ENCODE measurements at places on chromosomes 7 and 10.

- no peak for DNase-seq
These were observed 14.5 kb downstream of the CTTNBP2 start for GRCh38 chr7:117858712-117859111.

- DNase-seq, result no peak
These were observed 102.2 kb downstream of the JCAD start for GRCh38 chr10:29957236-29957635.

GRCh38 chr10:123663522-123663921 lies 2.6 kb upstream of the GPR26 start:
- DNase-seq, result no peak

DNA sequence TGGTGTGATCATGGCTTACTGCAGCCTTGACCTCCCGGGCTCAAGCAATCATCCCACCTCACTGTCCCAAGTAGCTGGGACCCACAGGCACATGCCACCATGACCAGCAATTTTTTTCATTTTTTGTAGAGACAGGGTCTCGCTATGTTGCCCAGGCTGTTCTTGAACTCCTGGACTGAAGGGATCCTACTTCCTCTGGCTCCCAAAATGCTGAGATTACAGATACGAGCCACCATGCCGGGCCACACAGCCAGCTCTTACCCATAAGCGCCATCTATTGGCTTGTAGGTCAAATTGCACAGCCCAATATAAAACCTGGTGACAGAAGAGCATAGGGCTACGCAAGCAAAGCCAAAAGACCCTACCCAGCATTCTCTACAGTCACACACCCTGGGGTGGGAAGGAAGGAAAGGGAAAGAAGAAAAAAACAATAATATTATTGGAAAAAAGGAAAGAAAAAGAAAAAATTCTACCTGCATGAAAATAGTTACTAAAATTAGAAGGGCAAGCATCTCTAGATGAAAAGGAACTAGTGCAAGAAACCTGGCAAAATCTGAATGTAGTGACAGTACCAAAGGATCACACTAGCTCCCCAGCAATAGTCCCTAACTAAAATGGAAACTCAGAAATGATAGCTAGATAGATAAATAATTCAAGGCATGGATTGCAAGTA lies 29.4 kb upstream of the AMPH start:
- DNase-seq, result peak; percentile 34

GRCh38 chr7:122802301-122802751 lies 83.9 kb downstream of the CADPS2 start:
- no peak for DNase-seq

DNA sequence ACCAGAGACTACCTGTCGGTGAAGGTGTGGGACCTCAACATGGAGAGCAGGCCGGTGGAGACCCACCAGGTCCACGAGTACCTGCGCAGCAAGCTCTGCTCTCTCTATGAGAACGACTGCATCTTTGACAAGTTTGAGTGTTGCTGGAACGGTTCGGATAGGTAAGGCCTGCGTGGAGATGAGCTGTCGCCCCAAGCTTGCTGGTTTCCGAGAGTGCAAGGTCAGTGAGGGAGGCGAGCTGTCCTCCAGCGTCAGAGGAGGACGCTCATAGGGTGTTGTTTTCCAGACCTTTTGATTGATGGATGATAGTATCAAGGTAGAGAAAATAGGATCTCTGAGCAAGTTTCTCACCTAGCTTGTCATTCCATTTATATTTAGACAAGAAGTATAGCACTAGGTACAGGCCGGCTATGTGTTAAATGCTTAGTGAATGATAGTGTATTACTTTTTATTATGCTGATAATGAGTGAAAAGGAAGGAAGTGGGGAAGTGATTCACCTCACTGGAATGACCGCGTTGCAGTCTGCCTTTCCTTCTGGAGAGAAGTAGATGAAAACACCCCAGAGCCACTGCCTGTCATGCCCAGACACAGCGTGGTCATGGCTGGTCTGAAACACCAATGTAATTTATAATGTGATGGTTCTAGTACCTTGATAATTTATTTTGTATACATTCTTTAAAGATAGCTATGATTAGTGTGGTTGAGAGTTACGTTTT lies 33.9 kb downstream of the BNIP3 start:
- DNase-seq, result no peak

GRCh38 chr7:156100086-156100485 lies 287.8 kb upstream of the SHH start:
- no peak for DNase-seq

DNA sequence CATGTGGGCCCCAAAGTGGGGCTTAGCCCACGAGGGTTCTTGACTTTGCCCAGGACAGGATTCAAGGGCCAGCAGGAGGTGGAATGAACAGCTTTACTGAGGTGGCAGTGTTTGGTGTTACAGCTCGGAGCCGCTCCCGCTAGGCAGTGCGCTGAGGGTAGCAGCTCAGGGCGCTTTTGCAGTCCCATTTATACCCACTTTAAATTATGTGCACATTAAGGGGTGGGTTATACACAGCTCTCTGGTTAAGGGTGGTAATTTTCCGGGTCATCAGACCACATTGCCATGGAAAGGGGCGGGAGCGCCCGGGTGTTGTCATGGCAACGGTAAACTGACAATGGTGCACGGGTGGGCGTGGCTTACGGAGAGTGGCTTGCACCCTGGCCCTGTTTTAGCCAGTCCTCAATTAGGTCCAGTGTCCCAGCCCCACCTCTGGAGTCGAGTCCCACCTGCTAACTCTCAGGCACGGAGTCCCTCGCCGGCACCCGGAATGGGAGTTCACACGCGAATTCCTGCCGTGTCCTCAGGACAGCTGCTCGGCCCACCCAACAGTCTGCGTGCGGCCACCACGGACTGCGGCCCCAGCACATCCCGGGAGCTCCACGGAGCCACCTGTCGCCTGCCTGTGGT lies 58.2 kb upstream of the PDGFA start:
- DNase-seq, result no peak

DNA sequence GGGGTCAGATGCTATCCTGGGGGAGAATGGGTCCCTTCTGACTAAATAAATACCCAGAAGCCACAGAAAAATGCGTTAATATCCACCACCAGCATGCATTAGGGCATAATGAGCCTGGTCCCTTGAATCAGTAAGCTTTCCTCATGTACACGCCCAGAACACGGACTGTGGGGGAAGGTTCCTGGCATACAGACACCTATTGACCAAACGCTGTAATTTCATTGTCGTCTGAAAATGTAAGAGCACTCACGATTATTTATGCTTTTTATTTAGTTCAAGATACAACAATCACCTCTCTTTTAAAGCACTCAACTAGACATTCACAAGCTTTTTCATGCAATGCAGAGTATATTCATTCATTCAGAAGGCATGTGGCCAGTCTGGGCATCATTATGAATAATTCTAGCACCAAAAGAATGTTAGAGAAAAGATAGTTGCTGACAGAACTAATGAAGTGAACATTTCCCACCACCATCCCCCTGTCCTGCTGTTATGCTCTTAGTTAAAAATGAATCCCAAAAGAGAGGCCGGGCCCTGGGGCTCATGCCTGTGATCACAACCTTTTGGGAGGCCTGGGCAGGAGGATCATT lies 101.0 kb downstream of the SVIL start:
- no peak for DNase-seq

DNA sequence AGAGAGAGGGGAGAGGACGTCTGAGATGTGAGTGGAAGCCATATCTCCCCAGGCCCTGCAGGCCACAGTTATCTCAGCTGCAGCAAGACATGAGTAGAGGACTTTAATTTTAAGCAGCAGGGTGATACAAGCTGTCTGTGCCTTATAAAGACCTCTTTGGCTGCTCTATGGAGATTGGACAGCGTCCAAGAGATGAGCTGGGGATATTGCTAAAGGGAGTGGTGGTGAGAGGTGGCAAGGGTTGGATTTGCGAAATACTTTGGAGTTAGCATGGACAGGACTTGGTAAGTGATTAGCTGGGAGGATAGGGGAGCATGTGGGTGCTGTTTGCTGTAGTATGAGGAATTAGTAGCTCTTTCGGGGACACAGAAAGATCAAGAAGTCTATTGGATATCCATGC lies 191.8 kb downstream of the CACNB2 start:
- DNase-seq, result no peak

- no peak for DNase-seq
These were observed 32.2 kb downstream of the AP5Z1 start for GRCh38 chr7:4807598-4808016.

DNA sequence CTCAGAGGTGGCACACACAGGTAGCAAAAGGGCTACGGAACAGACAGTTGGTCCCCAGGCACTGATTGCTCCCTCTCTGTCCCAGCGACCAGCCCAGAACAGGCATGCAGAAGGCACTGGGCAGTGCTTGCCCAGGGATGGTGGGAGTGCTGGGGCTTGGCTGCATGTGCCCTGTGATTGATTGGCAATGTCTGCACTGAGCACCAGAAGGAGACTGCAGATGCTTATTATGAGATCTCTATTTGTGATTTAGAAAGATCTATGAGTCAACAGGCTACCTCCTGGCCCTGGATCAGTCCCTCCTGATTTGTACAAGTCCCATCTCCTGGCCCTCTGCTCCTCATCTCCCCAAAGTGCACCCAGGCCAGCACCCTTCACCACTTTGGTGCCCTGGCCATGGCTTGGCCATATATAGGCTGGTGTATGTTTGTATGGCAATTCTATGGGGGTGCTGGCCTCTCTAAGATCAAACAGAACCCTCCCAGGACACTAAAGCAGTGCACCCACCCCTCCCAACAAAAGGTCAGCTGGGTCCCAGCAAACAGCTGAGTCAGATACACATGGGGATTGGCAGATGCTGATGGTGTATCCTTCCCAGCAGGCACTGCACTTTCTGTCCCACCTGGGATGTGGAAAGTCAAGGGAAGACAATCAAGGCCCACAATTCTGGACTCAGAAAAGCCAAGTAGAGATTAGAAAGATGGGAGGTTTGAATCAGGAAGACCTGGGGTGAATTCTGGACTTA lies 30.9 kb downstream of the CAMK2B start:
- no peak for DNase-seq

GRCh38 chr10:4652111-4653010 lies 173.6 kb upstream of the AKR1E2 start:
- DNase-seq, result no peak

DNA sequence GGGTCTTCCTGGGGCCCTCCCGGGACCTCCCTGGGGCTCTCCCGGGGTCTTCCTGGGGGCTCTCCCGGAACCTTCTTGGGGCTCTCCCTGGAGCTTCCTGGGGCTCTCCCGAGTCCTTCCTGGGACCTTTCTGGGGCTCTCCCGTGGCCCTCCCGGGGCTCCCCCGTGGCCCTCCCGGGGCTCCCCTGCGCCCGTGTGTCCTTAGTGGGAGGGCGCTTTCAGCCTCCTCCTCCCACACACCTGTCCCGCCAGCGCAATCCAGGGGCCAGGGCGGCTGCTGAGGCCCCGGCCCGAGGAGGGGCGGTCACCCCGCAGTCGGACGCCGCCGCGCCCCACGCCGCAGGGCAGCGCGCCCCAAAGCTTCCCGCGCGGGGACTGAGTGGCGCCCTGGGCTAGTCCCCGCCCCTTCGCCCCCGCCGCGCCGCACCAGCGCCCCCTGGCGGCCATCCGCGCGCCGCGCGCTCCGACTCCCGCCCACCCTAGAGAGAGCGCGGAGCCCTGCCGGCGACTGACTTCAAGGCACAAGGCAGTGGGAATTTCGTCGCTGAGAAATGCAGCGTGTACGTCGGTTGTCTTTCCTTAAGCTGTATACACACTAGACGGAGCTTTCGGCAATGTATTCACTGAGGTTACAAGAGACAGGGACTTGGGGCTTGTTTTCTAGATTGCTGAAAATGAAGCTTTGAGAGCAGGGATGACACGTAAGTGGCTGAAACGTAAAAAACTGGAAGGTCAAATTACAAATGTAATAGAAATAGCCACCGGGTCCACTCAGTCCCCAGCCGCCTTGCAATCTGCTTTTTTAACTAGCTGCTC lies 47.1 kb downstream of the INSIG1 start:
- peak; percentile 85 for DNase-seq

DNA sequence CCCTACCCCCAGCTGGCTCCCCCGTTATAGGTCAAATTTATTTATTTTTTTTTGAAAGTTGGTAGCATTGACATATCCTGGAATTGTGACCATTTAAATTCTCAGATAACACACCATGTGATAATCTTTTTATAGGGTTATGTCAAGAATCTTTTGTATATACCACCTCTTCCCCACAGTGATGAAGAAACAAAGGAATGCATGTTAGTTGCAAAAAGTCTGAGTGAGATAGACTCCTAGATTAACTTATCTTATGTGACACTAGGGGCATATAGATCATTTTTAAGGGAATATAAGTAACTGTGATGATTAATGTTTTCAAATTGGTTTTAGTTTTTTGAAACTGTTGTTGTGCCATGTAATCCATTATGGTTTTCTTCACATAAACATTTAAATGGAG lies 68.3 kb downstream of the MLLT10 start:
- DNase-seq, result no peak

DNA sequence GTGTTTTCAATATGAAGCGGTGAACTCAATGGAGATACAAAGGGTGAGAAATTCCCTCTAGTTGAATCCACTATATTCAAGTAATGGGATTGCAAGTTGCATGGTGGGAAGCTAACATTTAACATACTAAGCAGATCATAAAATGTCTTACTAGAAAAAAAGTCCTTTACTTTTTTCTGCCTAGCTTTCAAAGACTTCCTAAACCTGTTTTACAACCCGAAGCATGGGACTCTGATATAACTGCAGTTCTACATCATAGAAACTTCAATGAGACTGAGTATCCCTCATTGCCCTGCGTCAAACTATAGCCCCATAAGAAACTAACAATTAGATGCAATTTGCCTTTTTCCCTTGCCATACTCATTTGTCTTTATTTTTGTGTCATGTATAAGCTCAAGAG lies 179.9 kb downstream of the RTKN2 start:
- no peak for DNase-seq

DNA sequence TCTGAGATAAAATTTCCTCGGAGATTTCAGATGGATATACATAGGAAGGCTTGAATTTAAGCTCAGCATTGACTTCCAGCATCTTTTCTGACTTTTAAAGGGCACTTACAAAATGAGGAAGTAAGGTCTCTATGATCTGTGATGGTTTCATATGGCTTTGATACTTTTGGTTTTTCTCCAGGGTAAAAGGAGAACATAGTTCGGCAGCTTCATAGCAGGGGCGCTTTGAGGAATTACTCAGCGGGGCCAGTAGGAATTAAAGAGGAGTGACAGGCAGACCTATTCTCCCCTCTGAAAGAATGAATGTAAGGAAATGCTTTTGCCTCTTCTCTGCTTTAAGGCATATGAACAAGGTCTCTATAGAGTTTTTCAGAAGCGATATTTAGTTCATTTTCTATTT lies 80.0 kb upstream of the PCDH15 start:
- no peak for DNase-seq

DNA sequence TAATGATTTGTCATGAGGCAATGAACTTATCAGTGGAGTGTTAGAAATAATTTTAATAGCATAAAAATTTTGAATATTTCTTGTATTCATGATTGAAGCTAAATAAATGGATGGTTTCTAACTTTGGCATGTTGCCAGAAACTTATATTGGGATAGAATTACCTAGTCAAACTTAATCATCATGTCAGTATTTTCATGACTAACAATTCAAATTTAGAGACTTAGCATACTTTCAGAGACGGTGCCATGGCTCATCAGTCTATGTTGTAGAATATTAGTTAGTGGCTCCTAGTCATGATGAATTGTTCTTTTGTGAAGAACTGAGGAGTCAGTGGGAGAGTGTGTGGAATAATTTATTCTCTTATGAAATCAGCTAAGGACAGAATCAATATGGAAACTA lies 599.6 kb upstream of the POT1 start:
- DNase-seq, result no peak

GRCh38 chr7:2680792-2681490 lies 7.1 kb upstream of the AMZ1 start:
- DNase-seq, result peak; percentile 50

Measured in CD4-positive, alpha-beta T cell treated with Interleukin-4 for 1 hour (primary cell).